ENCODE measurements at places on chromosomes 3 and 15.
A peak's percentile ranks its signal among the peaks of the same experiment; 100 is the strongest.

DNA sequence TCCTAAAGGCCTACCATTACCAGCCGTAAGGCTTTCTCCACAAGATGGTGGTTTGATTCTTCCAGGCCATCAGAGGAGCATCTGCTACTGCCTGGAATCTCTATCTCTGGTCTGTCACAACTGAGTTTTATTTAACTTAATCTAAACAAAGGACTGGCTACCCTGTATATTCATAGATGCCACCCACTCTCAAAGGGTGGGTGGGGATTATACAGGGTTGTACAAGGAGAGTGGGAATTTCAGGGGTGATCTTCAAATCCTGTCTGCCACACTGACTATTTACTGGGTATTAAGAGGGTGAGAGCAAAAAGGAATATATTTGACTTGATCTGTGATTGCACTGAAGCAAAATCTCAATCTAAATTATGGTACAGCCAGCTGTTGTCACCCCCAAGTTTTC lies 253.3 kb downstream of the MBNL1 start:
- no peak for DNase-seq

GRCh38 chr3:11385891-11386290 lies 113.7 kb downstream of the ATG7 start:
- DNase-seq: no peak

DNA sequence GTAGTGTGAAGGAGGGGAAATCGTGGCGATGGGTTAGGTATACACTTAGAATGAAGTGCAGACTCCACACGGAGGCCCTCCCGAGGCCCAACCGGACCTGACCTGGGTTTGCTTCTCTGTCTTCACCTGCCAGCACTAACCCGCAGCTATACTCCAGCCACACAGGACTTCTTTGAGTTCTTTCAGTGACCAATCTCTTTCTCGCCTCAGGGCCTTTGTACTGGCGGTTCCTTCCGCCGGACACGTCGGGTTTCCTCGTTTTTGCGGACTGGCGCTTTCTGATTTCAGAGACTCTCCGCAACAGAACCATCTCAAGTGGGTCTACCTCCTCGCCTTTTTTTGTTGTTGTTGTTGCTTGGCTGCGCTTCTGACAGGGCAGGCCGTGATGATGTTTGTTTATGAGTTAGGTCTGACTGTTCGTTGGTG lies at the start of gene NEIL1:
NEIL1 (plus strand) TSS at position 244 of the 426 bp plus-strand sequence. CDS start 1,867 bp downstream, outside the sequence.
- no peak for DNase-seq

GRCh38 chr15:38878926-38879325 lies 314.3 kb upstream of the RASGRP1 start:
- peak; percentile 8 for DNase-seq

GRCh38 chr3:47678446-47679338 lies 100.0 kb upstream of the CSPG5 start:
- no peak for DNase-seq

DNA sequence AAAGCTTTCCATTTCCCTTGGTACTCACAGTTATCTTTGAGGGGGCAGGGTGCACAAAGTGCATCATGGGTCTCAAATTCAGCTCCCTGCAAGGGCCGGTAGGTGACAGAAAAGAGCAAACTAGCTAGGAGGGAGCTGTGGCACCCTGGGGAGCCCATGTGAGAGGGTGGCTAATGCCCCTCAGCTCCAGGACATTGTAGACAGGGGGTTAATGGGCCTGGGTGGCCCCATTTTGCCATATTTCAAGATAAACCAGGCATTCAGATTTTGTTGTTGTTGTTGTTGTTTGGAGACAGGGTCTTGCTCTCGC lies 3.7 kb upstream of the SLC6A6 start:
- no peak for DNase-seq

DNA sequence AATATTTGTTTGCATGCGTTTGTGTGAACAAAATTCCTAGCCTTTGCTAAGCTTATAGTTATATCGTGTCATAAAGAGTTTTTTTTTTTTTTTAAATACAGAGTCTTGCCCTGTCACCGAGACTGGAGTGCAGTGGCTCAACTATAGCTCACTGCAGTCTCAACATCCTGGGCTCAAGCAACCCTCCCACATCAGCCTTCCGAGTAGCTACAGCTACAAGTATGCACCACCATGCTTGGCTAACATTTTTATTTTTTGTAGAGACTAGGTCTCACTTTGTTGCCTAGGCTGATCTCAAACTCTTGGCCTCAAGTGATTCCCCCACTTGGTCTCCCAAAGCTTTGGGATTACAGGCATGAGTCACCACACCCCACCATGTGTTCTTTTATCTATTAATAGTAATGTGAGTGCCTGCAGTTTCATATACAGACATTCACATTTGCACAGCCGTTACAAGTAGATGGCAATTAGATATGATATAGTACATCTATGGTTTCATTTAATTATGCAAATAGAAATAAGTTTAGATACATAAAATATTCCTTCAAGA lies 848.6 kb downstream of the PDCD6IP start:
- DNase-seq: no peak

- DNase-seq: no peak
These were observed 19.3 kb upstream of the TTBK2 start for GRCh38 chr15:42939841-42940240.

DNA sequence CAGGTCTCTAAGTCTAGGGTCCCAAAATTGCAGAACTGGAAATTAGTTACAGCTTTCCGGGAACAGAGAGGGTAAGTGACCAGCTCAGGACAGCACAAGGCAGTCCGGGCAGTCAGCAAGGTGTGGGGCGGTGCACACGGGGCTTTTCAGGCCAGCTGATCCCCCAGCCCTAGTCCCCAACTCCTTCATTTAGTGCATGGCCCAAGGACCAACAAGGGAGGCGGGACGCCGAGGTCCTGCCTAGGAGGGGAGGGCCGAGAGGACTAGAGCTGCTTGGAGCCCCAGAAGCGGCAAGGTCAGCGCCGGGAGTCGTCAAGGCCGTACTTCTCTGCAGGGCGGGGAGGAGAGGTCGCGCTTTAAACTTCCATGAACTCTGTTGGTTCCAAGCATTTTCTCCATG lies 2.0 kb upstream of the PDE8A start:
- DNase-seq: no peak

- no peak for DNase-seq
These were observed 72.8 kb upstream of the ANKRD34C start for GRCh38 chr15:79209690-79210089.

GRCh38 chr3:129592381-129593131 lies 13.9 kb downstream of the PLXND1 start:
- DNase-seq: no peak

GRCh38 chr3:13221491-13222061 lies 148.3 kb upstream of the IQSEC1 start:
- DNase-seq: no peak

DNA sequence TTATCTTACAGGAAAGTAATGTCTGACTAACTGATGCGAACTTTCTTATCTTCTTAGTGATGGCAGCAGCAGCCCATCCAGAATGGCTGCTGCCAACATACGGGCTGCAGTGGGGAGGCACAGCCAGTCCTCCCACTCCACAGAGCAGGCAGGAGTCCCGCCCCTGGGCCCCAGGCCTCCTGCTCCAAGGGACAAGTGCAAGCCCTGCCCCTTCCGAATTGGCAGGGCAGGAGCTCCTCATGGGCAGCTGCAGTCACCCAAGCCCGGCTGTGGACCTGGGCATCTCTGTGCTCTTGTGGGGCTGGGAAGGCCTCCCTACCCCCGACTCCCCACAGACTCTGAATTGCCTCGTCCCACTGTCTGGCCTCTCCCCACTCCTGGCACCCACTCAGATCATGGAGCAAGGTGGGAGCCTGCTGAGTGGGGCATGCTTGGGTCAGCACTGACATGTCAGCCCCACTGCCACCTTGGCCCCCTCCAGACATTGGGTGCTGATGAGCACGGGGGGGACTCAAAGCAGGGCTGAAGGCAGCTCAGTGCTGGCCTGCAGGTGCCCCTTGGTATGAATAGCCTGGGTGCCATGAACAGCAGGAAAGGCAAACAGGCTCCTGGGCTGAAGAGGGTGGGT lies 618.9 kb upstream of the KCNMB2 start:
- DNase-seq: no peak
